IPS DF 6.9 (cell line): ENCODE measurements at places on chromosomes 12 and 14.

- no peak for DNase-seq
Measured at GRCh38 chr12:106138633-106139421, at the start of gene NUAK1. Gene NUAK1 (minus strand): TSS chr12:106138954. CDS start chr12:106138653, 301 bp downstream.

GRCh38 chr14:35895256-35895655 lies 69.1 kb downstream of the BRMS1L start:
- no peak for DNase-seq

DNA sequence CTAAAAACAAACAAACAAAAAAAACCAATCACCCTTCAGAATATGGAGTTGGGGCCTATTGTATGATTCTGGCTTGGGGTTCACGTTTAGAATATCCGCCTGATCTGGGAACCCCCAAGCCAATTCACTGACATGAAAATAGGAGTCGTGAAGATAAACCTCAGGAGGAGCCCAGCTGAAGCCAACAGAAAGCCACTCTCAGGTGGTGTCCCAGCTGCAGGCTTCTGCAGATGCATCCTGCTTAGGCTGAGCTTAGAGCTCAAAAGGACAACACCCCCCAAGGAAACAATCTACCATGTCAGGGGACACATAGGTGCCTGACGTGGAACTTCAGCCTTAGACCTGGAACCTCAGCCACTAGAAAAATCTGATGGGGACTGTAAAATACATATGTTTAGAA lies 51.9 kb downstream of the SYNE3 start:
- DNase-seq: no peak

GRCh38 chr12:108884116-108885012 lies 4.5 kb downstream of the DAO start:
- DNase-seq: peak; percentile 54

- no peak for DNase-seq
Measured at GRCh38 chr12:75437564-75437963, 43.0 kb upstream of the GLIPR1 start.

GRCh38 chr14:67170660-67171059 lies 18.6 kb upstream of the GARIN2 start:
- DNase-seq: no peak

DNA sequence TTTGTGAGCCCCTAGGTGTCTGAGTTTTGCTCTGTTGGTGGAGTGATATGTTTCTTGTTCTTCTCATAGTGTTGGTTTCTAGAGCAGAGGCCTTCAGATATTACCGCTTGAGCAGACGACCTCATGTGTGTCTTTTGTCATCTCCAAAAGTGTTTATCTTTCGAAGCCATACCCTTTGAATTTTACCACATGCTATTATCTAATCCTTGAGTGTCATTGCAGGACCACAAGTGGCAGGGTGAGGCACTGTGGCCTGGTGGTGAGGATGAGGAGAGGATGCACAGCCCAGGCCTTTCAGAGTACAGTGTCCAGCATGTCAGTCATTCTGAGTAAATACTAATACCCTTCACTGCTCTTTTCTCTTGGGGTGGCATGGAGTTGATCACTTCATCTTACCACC lies 57.2 kb upstream of the CISTR start:
- DNase-seq: no peak

DNA sequence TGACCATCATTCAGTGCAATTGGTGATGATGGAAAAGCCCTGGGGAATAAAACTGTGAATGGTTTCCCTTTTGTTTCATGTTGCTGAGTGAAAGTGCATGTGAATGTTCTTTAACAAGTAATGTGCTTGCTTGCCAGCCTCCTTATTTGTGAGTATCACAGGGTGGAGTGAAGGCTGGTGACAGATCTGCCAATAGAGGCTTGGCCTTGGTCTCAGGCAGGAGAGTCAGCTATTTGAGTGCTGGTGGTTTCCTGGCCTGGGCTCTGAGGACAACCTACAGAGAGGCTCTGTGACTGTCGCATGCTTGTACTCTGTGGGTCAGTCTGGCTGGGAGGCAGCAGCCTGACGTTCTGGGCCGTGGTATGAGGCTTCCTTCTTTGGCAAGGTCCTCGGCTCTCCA lies 20.7 kb downstream of the KRT85 start:
- no peak for DNase-seq

DNA sequence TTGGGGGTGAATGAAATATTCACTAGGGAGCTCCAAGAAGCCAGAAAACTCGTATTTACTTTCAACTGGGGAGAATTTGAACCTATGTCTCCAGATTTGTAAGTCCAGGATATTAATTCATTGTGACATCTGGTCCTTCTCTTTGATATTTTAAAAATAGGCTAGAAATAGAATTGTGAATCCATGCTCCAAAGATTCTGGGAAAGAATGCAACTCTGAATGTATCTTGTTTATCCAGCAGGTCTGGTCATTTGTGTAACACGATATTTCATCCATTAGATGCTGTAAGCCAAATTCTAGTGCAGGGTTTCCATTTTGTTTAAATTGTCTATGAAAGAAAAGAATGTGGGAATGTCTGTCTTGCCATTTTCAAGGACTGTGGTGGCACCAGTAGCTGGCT lies 334.7 kb downstream of the BMP4 start:
- no peak for DNase-seq

DNA sequence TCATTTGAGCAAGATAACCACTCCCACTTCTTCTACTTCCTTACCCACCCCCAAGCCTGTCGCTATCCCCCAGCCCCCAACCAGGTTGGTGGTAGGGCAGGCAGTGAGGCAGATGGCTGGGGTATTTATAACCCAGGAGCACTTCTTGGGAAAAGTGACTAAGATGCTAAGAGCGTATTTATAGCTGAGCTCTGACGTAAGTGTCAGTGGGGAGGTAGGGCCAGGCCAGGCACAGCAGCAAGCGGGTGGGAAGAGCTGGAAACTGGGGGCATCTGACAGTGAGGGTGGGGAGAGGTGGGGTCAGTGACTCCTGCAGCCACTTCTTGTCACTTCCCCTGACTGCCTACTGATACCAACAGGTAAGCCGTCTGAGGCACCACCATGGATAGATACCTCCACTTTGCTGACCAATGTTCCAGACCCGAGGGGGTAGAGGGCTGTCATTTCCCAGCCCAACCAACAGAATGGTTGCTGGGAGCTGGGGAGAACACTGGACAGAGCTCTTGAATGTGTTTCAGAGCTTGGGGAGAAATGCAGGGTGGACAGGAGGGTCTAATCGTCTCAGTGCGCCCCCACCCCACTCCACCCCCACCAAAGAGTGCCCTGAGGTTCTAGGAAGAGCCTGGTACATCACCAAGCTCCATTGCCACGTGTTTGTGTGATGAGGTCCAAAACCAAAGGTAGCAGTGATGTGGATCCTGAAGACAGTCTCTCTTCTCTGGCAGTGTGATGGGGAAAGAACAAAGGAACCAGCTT lies 2.7 kb upstream of the INHBE start:
- no peak for DNase-seq

DNA sequence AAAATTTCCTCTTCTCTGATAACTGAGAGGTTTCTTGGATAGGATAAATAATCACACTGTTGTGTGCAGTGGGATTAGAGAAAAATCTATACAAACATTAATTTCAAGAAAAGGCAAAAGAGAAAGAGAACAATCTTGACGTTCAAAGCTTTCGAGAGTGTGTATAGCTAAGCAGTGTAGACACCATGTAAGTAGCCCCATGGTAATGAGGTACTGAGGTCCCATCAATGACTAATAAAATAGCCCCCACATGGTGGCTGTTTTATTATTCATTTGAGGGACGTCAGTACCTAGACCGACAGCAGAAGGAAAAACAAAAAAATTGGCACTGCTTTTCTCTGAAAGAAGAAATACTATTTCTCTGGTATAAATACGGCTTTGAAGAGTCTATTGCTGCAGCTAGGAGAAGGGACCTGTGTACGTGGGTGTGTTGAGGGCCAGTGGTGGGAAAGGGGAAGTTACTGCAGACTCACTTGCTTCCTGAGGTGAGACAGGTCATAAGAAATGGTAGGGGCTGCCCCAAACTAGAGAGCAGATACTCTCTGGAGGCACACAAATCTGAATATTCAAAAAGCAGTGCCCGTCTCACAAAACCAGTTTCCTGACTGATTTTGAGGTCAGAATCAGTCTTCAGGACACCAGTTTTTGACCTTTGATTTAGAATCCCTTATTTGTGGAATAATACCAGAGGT lies 339.8 kb downstream of the EMP1 start:
- no peak for DNase-seq

- DNase-seq: no peak
Measured at GRCh38 chr12:84704856-84705255, 207.7 kb downstream of the SLC6A15 start.

GRCh38 chr12:49683599-49684309 lies 23.5 kb downstream of the FMNL3 start:
- no peak for DNase-seq

GRCh38 chr12:113245695-113246477 lies 24.6 kb downstream of the TPCN1 start:
- DNase-seq: peak; percentile 87

DNA sequence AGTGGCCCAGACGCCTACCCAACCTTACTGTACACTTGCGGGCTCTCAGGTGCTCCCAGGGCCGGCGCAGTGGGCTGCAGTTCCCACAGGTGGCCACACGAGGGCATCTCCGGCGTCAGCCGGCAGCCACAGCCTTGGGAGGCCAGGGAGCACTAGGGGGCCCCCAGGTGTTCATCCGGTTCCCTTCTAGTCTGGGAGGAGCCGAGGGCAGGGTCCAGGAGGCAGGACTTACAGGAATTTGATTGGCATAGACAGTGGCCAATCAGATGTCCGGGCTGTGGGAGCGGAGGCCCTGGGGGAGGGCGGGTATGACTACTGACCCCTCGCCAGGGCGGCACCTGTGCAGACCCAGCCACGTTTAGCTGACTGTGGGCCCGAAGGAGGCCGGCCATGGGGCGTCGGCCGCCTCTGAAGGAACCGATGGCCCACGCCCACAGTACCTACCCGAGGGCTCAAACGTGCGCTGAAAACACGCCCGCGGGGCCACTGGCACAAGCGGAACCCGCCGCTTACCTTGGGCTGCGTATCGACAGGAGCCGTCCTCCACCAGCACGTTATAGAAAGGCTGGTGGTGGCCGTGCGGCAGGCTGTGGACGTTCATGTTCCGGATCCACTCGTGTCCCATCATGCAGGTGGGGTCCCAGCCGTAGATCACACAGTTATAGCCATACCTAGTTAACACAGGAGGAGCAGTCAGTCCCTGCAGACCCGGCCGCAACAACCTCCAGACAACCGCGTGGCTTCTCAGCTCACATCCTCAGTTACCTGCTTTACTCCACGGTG lies 34.8 kb downstream of the FBXO21 start:
- peak; percentile 98 for DNase-seq

GRCh38 chr12:72677846-72678245 lies 405.7 kb downstream of the TRHDE start:
- DNase-seq: no peak

- DNase-seq: no peak
Measured at GRCh38 chr14:44951051-44951450, 10.7 kb downstream of the KLHL28 start.

DNA sequence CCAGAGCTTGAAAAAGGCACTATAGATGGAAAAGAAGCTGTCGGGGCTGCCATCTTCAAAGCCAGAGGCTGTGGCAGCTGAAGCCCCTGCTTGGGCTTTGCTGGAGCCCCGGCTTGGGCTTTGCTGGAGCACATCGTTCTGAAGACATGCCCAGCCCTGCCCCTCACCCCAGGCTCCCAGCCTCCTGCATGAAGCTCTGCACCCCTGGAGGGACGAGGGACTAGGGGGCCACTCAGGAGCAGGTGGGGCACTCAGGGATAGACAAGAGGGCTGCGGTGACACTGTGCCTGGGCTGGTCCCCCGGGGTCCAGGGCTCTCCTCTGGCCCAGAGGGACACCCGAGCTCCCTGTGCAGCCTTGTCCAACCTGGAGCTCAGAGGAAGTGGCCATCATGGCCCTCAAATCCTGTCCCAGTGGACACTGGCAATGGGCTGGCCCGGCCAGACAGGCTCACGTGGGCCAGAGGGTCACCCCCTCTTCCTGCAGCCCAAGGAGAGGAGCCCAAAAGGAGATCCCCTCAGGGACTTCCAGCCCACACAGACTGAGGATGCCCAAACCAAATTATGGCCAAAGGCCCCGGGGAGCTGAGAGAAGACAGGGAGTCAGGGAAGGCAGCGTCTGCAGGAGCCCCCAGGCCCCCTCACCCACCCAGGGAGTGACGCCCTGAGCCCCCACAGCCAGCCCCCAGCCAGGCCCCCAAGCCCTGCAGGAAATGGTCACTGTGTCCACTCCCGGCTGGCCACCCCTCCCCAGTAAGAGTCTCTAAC lies 23.1 kb upstream of the C14orf180 start:
- DNase-seq: no peak

DNA sequence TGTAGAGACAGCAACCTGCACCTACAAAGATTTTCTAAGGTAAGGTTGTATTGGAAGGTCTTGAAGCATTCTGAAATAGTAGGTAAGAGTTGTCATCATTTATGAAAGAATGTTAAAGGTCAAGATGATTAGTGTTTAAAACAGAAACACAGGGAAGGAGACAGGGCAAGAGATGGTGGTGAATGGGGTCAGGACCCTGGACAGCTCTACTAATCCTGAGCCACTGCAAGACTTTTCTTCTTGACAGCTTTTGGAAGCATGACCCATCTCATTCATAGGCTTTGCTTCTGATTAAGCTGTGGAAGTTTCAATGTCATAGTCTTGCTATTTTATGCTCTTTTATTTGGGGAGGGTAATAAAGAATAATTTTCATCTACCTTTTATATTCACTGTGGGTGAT lies 75.5 kb upstream of the CAND1 start:
- DNase-seq: peak; percentile 22

DNA sequence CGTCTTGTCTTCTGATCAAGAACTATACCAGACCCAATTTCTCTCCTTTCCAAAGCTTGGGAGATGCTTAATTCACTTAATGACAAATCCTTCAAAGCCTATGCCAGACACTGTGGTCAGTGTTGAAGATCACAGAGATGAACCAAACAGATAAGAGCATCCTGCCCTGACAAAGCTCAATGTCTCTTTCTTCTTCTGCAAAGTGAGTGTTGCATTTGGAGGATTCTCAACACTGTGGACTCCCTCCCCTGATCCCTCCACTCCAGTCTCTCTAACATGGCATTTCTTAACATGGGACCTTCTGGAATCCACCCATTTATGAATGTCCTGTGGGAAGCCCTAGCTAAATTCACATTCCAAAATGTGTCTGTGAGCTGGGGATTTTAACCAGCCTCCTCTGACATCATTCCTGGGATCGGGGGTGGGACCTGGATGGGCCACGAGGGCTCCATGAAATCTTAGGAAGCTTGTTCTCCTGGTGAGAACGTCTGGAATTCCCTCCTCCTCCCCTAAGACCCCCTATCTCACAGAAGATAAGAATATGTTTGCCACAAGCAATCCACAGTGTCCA lies 20.3 kb downstream of the SYNE3 start:
- DNase-seq: no peak

- DNase-seq: no peak
Measured at GRCh38 chr12:96343347-96343954, 56.8 kb downstream of the CDK17 start.

DNA sequence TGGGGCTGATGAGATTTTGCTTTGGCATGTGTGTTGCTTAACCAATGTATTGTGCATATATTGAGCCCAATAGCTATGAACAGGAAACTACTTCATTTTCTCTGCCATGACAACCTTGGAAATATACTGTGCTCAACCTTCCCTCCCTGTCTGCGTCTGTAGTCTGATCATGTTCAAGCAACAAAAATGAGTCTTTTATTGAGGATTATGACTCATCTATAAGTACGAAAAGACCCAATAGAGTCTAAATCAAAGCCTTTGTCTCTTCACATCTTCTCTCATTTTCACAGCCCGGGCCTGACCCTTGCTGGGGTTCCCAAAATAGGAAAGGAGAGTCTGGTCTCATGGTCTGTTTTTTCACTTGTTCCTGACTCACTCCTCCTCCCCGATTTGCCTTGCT lies 158.2 kb downstream of the CAND1 start:
- no peak for DNase-seq
